ENCODE measurements at places on chromosomes 5 and 9. TPM values are rescaled to one million over a fixed set of nuclear protein-coding genes. Genes with fewer than 3 reads are reported as not detected.
A peak's percentile ranks its signal among the peaks of the same experiment; 100 is the strongest.

- no peak for DNase-seq
Measured at GRCh38 chr5:78691084-78691960, 42.8 kb upstream of the LHFPL2 start.

DNA sequence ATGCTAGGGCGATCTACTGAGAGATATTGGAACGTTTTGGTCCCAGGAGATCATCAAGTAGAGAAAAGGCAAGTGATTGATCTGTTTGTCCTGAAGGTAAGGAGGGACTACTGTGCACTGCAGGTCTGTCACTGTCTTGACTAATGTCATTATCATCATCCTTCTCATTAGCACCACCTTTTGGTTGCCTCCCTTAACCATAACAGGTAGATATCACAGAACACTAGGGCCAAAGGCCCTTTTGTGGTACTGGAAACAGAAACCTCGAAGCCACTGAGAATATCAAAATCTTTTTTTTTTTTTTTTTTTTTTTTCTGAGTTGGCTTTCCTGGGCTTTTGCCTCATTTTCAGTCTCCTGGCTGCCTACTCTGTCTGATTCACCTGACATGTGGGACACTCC lies 134.0 kb downstream of the KCTD16 start:
- DNase-seq, result no peak

DNA sequence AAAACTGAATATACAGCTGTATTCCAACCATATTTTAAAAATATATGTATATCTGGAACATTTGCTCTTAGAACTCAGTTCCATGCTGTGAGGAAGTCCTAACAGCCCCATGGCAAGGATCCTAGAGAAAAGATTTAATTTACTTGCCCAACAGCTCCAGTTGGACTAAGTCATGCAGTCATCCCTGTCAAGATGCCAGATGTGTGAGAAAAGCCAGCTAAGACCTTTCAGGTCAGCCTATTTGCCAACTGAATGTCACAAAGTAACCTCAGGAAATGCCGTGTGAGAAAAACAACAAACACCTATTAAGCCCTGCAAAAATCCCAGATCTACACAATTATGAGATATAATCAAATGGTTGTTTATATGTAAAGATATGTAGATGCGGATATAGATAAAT lies 416.3 kb downstream of the NR2F1-AS1 start:
- peak; percentile 39 for DNase-seq

DNA sequence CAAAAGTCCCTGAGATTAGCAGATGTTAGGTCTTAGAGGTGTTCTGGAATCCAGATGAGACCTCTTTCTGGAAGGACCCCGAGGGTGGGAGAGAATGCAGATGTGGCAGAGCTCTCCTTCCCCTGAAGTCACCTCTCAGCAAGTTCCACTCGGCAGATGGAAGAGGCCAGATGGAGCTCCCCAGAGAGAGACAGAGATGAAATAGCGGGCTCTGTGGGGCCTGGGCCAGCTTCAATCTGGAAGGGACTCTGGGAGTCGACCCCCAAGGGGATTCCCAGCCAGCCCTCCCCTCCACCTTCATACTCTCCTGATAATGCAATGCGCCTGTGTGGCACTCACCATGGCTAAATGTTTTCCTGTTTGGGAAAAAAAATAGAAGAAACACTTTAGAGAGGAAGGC lies 60.2 kb downstream of the WNK2 start:
- no peak for DNase-seq

GRCh38 chr9:98132158-98132557 lies 13.1 kb upstream of the TRIM14 start:
- DNase-seq, result peak; percentile 69

DNA sequence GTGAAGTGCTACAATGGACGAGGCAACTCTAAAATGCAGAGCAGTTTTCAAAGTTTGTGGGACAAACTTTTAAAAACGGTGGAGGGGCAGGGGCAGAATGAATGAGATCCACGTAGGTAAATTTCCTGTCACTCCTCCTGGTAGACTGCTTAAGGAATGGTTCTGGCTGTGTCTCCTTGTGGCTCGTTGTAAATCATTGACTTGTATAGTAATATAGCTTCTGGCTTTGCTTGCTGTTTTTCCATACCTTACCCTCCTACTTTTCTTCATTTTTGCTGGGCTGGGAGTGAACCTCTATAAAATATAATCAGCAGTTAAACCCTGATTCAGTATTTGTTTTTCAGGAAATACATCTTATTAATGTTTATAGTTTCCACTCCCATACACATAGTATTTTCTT lies 235.7 kb downstream of the TUSC1 start:
- no peak for DNase-seq

DNA sequence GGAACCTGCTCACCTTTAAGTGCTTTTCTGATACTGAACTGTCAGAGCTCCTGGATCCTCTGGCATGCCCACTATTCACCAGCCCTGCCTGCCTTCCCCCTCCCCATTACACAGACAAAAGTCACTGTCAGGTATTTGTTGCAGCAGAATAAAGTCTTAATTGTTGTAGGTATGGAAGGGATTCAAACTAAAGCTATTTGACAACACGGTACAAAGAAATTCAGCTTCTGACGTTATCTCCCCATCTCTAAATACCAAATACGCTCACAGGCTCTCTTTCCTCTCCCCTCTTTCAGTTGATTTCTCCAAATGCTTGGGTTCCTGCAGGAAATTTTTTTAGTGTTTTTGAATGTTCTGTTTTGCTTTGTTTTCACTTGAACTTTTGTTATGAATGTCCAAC lies 9.3 kb upstream of the TGFBR1 start:
- DNase-seq, result no peak

DNA sequence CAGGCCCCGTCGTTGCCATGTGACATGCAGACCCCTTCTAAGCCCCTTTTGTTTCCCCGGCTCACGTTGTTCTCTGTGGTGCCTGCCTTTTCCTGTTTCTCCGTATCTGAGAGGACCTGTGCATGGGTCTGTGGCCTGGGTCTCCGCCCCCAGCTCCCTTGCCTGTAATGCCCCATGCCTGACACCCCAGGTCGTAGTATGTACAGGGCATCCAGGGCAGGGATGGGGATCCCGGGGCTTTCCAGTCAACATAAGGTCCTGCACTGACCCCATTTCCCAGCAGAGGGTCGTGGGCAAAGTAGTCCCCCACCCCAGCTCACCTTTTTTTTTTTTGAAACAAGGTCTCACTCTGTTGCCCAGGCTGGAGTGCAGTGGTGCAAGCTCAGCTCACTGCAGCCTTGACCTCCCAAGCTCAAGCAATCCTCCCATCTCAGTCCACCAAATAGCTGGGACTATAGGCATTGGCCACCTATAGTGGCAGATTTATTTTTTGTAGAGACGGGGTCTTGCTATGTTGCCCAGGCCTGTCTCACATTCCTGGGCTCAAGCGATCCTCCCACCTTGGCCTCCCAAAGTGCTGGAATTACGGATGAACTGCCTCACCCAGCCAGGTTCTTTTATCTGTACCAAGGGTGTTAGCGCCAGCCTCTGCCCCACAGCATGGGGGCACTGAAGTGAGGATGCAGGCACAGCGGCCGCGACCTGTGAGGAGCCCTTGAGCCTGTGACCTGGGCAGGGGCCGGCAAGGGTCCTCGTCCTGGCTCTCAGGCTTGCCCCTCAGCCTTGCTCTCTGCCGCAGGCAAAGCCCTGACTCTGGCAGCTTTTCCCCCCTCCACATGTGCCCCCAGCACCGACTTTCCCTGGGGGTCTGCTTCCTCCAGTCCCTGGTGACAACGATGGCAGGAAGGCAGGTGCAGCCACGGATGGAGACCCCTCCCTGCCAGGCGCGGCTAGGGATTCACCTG lies 19.1 kb upstream of the QSOX2 start:
- DNase-seq, result no peak

DNA sequence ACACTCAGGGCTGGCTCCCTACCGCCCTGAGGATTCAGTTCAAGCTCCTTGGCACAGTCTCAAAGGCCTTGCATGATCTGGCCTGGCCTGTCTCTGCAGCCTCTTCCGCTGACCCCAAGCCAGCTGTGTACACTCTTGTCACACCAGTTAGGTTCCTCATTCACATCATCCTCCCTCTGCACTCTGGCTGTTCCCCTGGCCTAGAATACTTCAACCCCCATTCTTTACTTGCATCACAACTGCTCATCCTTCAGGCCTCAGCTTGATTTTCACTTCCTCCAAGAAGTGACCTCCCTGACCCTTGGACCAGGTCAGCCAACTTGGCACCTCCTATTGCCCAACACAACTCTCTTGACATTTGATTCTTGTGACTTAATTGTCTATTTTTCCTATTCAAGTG lies 18.9 kb upstream of the PFDN1 start:
- DNase-seq, result no peak

DNA sequence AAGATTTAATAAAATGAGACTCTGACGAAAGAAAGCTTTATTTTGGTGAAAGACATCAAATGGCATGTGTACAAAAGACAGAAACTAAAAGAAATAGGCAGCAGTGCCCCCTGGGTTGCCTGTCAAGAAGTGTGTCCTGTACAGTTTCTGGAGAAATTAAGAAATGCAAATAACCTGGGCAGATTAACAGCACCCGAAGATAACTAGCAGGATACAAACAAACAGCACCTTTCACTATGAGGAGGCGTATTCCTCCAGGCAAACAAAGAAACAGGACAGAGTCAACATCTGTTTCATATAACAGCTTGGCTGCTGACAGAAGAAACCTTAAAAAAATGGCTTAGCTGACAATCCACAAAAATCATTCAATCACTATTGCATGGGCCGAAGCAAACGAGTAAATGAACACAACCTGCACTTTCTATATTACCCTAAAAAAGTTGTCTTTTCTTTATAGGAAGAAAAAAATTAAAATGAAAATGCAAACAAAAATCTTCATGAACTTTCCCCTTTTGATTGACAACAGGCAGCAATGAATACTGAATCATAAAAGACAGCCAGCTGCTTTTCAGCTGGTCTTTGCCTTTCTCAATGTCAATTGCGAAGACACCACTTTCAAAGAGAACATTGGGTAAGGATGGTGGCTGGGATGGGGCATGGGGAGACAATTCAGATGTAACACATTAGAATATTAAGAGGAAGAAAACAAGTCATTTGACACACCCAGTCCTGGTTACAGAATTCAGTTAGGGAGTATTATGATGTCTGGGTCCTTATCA lies 162.1 kb downstream of the ARL15 start:
- peak; percentile 8 for DNase-seq

DNA sequence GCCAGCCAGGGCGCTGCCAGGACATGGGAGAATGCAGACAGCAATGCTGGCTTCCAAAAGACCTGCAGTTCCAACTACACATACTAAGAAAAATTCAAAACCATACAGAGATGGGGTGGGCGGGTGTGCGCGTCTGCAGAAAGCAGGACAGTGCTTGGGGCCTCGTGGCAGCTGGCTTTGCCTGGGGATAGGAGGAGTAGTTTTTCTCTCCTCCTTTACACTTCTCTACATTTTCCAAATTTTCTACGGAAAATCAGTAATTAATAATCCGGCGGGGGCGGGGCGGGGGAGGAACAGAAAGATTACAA lies 43.6 kb upstream of the SARDH start:
- no peak for DNase-seq

DNA sequence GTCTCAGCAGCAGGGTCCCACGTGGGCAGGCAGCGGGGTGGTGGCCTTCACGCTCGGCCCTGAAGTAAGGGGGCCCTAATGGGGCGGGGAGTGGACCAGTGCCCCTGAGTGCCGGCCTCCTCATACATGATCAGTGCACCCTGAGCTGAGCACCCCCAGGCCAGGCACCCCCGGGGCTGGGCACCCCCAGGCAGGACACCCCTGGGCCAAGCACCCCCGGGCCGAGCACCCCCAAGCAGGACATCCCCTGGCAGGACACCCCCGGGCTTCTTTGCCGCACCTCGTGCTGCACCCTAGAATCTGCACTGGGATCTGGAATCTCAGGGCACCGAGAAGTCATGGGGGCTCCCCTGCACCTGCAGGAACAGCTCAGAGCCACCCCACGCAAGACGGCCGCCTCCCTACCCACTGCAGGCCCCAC lies 51.4 kb downstream of the EXD3 start:
- peak; percentile 64 for DNase-seq

DNA sequence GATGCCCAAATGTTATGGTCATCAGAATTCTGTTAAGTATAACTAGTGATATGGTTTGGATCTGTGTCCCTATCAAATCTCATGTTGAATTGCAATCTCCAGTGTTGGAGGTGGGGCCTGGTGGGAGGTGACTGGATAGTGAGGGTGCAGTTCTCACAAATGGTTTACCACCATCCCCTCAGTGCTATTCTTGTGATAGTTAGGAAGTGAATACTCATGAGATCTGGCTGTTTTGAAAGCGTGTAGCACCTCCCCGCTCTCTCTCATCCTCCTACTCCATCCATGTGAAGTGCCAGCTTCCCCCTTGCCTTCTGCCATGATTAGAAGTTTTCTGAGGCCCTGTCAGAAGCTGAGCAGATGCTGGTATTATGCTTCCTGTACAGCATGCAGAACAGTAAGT lies 359.5 kb downstream of the TMEM167A start:
- no peak for DNase-seq

DNA sequence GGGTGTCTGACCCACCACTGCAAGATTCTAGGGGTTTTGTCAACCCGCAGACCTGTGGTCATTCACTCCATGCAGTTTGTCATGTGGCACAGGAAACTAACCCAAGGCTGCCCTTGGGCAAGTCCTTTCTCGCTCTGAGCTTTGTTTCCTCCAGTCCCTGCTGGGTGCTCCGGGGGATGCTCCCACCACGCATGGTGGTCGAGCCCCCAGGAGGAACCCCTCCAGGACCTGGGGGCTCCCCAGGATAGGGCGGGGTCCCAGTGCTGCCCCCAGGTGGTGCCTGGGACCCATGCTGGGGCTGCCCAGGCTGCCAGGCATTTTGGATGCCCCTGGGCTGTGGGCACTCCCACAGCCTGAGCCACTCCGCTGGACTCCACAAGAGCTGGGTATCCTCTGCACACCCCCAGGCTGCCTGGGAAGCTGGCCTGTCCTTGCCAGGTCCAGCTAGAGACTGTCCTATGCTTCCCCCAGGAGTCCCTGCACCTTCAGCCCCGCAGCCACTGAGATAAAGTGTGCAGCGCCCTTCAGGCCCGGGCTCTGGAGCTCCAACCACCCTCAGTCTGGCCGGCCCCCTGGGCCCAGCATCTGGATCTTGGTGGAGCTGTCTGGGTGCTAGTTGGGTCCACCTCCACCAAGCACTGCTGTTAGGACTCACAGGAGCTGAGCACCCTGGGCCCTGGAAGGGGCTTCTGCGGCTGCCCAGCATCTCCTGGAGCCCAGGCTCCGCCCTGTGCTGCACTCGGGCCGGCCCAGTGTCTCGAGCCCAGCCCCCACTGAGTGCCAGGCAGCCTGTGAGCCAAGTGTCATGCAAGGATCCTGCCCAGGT lies 104.3 kb downstream of the PHF2 start:
- DNase-seq, result peak; percentile 5

DNA sequence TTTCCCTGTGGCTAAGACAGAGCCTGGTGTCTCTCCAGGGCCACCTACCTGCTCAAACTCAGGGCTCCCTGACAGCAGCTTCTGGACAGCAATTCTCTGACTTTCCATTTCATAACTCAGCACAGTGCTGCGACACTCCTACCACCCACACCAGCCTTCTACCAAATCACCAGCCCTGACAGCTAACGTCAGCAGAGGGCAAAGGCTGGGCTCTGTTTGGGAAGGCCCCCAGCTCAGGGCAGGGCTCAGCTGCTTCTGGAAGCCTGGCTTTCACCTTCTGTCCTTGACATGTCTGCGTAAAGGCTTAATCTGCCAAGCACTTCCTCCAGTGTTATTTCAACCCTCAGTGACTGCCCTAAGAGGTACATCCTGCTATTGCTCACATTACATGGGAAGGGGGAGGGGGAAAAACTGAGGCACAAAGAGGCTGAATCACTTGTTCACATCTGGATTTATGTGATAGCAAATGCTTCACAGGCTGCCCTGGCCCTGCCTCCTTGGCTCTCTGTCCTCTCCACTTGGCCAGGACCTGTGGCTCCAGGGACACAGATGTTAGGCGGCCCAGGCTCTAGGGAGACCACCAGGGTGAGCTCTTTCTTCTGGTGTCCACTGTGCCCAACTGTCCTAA lies 102.5 kb upstream of the PANK3 start:
- DNase-seq, result no peak

LCN2 gene
- total RNA-seq, result 198 TPM

PCDHGA3 gene
- total RNA-seq, result 4.0 TPM

All from kidney (tissue), 22 donors.